ENCODE measurements at places on chromosomes 2 and 18. TPM values are rescaled to one million over a fixed set of nuclear protein-coding genes. Genes with fewer than 3 reads are reported as not detected.

Gene SPP2
- total RNA-seq, result not detected

Gene FAP
- not detected for total RNA-seq

Gene ATP6V1B1
- total RNA-seq, result not detected

Gene RBM44
- total RNA-seq, result 1.0 TPM

Gene MPP4
- total RNA-seq, result not detected

Gene RGPD4
- 0.42 TPM for total RNA-seq

Gene RAB6C
- total RNA-seq, result not detected

Gene IL1B
- 0.81 TPM for total RNA-seq

Measured in CD8-positive, alpha-beta T cell (primary cell).